ENCODE measurements at places on chromosomes 12 and 14.

- no peak for DNase-seq
These were observed 820.5 kb upstream of the SEL1L start for GRCh38 chr14:82354126-82354525.

DNA sequence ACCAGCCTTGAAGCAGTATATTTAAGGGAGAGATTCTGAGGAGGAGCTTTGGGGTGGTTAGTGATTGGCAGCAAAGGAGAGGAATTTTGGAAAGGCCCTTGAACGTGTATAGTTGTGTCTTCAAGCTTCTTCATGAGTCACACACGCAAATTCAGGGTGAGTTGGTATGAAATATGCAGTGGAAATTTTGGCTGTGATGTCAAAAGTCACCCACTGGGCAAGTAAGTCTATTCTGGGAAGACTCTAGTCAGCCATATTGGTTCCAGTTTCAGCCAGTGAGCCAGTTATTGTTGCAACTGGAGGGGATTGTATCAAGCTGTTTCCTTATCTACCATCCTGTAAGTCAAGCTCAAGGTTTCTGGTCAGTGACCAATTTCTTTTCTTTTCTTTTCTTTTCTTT is 32.0 kb upstream of the VASH1 start:
- no peak for DNase-seq

- DNase-seq, result no peak
These were observed 86.4 kb downstream of the ACACB start for GRCh38 chr12:109202770-109203169.

DNA sequence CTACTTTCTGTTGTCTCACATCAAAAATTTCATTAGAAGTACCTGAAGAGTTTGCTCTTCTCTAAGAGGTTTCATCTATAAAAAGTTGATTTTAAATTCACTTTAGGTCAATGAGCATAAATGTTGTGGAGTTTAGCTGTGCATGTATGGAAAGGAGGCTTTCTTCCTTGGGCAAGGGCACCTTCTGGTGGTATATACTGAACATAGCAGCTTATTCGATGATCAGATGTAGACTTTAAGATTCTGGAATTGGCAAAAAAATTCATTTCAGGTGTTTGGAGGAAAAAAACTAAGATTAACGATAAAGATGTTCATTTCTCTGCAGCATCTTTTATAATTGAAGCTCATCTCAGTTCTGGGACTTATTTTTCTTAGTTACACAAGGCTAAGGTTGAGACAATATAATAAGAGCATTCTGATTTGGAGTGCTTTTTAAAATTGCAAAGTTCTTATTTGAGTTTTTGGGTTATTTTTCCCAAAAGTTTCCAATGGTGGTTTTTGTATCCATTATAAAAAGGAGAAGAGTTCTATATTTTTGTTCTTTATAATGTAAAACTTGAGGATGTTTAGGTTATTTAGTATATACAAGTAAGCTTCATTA is 46.8 kb downstream of the TMEM117 start:
- no peak for DNase-seq

DNA sequence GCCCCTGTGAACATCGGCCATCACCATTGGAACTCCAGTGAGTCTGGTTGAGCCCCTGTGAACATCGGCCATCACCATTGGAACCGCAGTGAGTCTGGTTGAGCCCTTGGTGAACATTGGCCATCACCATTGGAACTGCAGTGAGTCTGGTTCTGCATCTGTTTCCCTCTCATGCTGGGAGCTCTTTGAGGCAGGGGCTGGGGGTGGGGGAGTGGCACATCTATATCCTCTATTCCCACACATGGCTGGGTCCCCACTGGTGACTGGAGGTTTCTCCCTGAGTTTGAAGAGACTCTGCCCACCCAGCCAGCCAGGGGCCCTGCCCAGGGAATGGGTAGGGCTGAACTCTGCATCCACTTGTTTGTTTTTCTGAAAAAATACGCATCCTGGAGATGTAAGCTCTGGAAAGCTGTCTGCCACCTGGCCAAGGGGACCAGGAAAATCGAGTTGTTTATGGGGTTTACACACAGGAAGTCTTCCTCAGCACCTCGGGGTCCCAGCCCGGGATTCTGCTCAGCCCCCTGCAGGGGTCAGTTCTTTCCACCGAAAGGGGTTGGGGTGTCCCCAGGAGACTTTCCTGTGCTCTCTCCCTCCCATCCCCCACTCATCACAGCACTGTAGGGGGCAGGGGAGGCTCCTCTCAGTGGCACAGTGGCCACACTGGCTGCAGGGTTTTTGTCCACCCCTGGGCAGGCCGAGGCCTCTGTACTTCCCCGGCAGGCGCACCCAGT is 170.5 kb upstream of the GSC start:
- DNase-seq, result no peak

GRCh38 chr14:106204063-106204462 is 677.7 kb downstream of the TMEM121 start:
- DNase-seq, result no peak

GRCh38 chr14:65433157-65433556 is 20.6 kb downstream of the FUT8 start:
- DNase-seq, result no peak

- DNase-seq, result no peak
These were observed 115.7 kb downstream of the LLPH start for GRCh38 chr12:66014818-66015217.
